CD4-positive, alpha-beta T cell treated with Interleukin-15 for 4 hours (primary cell): ENCODE measurements at places on chromosomes 12 and 14.

- no peak for DNase-seq
Observed at GRCh38 chr12:9221483-9221882, 13.3 kb upstream of the PZP start.

GRCh38 chr14:41187868-41188267 is 418.8 kb upstream of the LRFN5 start:
- DNase-seq: no peak

- no peak for DNase-seq
Observed at GRCh38 chr12:71503579-71504391, 64.2 kb downstream of the LGR5 start.

DNA sequence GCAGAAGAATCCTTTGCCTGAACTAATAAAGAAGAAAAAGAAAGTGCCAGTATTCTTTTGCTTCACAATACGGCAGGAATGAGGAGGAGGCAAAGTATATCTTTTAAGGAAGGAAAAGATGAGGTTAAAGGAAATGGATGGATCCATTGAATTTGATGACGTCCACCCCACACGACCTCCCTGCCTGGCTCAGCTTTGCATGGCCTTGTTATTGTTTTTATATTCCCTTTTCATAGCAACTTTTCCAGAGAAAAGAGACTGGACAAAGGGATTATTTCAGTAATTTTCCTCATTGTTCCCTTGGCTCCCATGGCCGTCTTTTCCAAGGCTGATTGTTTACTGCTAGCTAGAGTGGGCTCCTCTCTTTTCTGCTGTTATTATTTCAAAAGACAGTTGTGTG is 123.2 kb upstream of the SEL1L start:
- no peak for DNase-seq
